ENCODE measurements at places on chromosomes 1 and 21. TPM values are rescaled to one million over a fixed set of nuclear protein-coding genes. Genes with fewer than 3 reads are reported as not detected.

SFPQ gene
- 224 TPM for polyA plus RNA-seq

TFB2M gene
- 2.9 TPM for polyA plus RNA-seq

HIVEP3 gene
- 2.6 TPM for polyA plus RNA-seq

C1orf116 gene
- 0.07 TPM for polyA plus RNA-seq

GIPC2 gene
- polyA plus RNA-seq, result 2.9 TPM

RYR2 gene
- polyA plus RNA-seq, result 174 TPM

OR2T34 gene
- not detected for polyA plus RNA-seq

DNA sequence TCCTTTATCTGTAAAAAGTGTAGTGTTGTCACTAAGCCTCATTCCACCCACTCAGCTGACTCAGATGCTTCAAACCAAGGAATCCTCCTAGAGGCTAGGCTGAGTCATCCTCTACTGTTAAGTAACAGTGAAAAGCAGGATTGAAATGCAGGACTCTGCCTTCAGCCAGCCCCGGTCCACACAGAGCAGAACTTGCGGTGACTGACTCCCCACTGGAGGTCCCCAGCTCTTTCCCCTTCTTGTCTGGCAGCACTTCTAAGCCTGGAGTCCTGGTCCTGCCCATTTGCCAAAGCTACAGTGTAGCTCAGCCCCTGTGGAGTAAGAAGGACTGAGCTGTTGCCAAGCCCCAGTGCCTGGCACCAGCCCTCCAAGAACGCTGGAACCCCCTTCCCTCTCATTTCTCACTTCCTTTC, 1.7 kb downstream of the RAB7B start:
- no peak for DNase-seq

DNA sequence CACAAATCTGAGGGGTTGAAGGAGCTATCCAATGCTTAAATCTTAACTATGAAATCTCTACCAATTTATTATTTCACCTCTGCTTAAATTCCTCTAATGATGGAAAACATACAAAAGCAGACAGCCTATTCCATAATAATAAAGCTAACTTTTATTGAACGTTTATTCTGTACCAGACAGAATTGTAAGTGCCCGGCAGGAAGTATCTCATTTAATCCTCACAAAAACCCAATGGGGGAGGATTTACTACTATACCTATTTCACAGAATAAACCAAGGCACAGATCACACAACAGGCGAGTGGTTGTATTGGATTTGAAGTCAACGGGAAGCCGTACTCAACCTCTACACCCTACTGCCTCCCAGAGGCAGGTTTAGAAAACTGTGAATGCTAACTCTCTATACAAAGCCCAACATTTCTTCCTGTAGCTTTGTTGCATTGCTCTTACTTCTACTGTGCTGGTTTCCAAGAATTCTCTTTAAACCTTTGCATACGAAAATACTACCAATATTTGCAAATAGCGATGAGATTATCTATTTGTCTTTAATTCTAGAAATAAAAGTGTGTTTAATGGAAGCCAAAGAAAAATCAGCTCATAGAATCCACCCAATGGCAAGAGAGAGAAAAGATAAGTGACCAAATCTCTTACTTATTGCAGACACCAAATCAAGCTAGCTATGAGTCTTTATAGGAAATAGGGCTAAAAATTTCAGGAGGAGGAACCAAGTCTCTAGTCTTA, 33.5 kb upstream of the C1orf53 start:
- no peak for DNase-seq

DNA sequence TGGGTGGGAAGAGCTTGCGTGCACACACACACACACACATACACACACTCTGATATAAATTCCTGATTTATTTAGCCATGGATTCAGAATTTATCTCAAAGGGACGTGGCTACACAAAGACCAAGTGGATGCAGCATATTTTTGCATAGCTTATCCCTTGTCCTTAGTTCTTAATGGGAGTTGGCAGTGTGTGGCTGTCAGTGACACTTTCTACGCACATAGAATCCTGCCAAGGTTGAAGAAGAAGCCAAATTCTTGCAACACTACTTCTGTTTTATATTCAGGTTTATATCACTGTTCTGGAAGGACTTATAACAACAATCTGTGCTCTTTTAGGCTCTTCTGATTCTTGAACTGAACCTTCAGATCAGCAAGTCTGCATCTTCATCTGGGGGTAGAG, 292.7 kb downstream of the CAMTA1 start:
- no peak for DNase-seq

DNA sequence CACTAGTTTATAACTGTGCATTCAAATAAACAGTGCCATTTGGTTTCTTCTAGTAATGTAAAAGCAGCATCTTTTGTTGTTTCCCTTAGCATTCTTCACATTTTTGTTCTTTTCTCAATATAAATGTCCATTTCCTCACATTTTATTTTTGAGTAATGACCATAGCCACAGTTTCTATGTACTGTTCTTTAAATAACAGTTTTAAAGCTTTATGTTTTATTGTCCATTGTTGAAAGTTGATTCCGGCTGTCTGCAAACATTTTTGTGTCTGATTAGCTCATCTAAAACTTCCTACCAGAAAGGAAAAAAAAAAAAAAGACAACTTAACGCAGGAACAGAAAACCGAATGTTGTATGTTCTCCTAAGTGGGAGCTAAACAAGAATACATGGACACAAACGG, 139.7 kb downstream of the MAGI3 start:
- DNase-seq, result no peak

DNA sequence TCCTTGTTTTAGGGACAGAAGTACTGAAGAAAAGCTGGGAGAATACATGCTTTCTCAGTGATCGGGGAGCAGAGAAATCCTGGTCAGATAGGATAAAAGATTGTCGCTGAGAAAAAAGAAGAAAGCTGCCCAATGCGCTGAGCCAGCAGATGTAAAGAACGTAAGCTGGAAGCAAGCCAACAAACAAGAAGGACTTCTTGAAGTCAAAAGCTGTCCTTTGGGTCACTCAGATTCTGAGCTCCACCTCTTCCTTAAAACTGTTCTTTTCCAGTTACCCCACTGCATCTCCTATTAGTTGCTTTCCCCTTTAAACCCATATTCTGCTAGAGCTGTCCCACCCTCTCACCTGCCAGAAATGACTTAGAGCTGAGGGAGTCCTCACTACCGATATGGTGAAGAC, 64.8 kb downstream of the GPR137B start:
- peak; percentile 6 for DNase-seq

GRCh38 chr1:58608945-58609344, 31.9 kb upstream of the TACSTD2 start:
- DNase-seq, result no peak

DNA sequence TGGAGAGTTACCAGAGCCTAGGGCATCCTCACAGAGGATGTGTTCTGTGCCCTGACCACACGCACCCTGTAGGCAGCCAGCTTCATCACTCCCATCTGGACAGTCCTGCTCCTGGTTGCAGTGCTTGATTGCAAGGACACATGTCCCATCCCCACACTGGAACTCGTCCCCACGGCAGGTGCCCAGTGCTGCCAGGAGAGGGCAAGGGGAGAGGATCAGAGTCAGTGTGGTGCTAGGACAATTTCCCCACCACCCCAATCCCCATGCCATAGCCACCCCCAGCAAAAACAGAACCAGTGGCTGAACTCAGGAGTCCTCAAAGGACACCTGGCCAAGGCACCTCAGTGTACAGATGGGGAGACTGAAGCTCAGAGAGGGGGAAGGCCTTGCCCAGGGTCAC, 37.2 kb upstream of the MAGOH start:
- no peak for DNase-seq

- no peak for DNase-seq
Measured at GRCh38 chr21:18614303-18614702, 210.7 kb upstream of the TMPRSS15 start.

DNA sequence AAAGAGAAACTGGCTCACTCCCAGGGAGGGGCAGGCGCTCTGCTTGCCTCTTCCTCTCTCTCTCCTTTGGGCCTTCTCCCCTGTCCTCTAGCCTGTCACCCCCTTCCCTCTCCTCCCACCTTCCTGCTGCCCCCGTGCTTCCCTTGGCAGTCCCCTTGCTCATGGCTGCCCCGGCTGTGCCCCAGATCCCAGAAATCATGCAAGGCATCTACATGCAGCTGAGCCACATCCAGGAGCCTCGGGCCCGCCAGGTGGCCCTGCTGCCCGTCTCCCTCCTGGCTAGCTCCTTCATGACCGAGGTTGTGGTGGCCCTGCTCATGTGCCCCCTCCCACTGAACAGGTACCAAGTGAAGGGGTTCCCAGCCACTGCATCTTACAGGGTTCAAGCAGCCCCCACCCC, 36.0 kb upstream of the TTC4 start:
- DNase-seq, result no peak

DNA sequence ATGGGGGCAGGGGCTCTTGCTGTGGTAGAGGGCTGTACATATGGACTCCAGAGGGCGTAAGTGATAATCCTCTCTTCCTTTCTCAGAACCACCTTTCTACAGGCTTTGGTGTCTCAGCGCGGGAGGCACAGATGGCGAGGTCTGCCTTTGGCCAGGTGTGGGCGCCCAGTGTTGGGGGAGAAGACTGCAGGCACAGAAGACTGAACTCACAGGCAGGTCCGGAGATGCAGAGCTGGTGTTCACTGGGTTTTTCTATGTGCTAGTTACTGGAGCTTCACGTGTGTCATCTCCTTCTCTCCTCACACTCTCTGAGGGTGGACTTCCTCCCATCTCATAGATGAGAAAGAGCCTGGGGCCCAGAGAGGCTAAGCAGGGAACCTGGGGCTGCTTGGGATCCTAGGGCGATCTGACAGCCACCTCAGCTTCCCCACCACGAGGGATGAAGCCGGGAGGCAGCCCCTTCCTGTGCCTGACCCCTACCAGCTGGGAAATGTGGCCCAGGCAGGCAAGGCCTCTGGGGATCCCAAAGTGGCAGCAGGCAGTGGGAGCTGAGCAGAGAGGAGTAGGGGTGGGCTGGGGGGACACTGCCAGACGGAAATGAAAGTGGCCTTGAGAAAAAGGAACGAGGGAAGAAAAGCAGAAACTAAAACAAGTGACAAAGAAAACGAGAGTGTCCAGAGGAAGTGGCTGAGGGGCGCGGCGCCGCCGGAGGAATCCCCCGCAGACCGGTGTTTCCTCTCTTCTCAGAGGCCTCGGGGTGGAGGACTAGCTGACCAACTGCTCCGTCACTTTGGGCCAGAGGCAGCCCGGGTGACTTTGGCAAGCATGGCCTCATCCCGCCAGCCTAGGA, 191.6 kb downstream of the HIVEP3 start:
- peak; percentile 69 for DNase-seq

- no peak for DNase-seq
Measured at GRCh38 chr1:7040969-7041695, 255.9 kb downstream of the CAMTA1 start.

DNA sequence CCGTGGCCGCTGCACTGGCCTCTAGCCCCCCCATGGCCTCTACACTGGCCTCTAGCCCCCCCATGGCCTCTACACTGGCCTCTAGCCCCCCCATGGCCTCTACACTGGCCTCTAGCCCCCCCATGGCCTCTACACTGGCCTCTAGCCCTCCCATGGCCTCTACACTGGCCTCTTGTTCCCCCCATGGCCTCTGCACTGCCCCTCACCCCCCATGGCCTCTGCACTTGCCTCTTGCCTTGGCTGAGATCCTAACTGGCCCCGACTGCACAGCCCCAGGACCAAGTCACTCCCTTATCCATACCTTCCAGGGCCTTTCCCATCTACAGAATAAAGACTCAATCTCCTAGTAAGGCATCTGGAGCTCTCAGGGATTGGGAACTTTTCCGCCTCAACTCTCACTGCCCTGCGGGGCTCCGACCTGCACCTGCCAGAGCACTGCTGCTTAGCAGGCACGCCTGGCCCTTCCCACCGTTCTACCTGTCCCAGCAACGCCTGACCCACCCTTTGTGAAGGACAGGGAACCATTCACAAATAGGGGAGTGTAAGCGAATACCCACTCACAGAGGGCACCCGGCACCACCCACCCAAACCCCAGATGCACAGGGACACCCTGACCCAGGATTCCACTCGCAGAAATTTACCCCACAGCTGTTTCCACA, 38.8 kb downstream of the ACOT7 start:
- no peak for DNase-seq

DNA sequence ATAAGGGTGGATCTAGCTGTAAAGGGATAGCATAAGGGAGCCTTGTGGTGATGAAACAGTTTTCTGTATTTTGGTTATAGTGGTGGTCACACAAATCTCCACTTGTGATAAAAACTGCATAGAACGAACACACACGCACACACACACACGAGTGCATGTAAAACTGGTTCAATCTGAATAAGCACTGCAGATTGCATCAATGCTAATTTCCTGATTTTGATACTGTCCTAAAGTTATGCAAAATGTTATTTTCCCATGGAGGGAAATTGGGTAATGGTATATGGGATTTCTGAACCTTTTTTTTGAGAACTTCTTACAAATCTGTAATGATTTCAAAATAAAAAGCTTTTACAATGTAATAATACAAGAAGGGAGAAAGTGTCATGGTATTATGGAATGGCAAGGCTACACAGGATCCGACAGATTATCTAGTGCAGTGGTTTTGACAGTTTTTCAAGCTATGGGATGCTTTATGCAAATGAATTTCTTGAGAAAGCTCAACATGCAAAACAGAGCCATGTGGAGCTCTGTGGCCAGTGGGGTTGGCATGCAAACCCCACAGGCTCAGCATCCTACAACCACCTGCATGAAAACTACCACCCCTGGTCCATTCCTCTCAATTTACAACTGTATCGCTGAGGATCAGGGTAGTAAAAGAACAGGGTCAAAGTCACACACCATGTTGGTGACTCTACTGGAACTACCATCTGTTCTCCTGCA, 18.8 kb downstream of the SLC41A1 start:
- DNase-seq, result no peak

DNA sequence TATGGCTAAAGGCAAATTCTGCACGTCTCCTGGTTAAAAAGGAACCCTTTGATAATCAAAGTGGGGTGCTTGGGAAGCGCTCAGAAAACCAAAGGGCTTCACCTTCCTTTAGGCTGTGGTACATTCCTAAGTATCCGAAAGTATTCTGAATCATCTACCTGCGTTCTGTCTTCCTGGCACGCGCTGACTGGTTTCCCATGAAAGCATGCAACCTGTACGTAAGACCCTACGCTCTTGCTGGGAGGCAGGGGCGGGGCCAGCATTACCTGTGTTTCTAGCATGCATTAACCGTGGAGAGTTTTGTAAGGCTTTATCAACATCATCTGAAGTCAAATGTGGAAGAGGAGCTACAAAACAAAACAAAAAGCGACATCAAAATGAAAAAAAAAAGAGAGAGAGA, 96.0 kb downstream of the ERG start:
- no peak for DNase-seq

DNA sequence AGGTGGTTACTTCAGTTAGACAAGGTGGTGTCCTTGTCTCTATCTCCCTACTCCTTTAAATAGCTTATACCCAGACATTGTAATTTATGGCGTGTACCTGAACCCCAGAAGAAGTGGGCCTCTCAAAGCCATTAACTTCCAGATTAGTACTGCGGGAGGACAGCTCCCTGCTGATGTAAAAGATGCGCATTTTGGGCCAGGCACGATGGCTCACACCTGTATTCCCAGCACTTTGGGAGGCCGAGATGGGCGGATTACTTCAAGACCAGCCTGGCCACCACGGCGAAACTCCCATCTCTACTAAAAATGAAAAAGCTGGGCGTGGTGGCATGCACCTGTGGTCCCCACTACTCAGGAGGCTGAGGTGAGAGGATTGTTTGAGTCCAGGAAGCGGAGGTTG, 15.0 kb upstream of the PLEKHM2 start:
- DNase-seq, result no peak

Data from heart right ventricle (tissue), 16 donors.